ENCODE measurements at places on chromosomes 7 and 10. TPM values are rescaled to one million over a fixed set of nuclear protein-coding genes. Genes with fewer than 3 reads are reported as not detected.

STYXL1 gene
- polyA plus RNA-seq = 43.2 TPM

CCDC136 gene
- 53.5 TPM for polyA plus RNA-seq

AKR1C8 gene
- polyA plus RNA-seq = not detected

DGKI gene
- 0.91 TPM for polyA plus RNA-seq

CLEC2L gene
- 0.45 TPM for polyA plus RNA-seq

TET1 gene
- 15.0 TPM for polyA plus RNA-seq

ORC5 gene
- polyA plus RNA-seq = 28.9 TPM

GNGT1 gene
- not detected for polyA plus RNA-seq

CLCN1 gene
- not detected for polyA plus RNA-seq

NXPH1 gene
- not detected for polyA plus RNA-seq

DNA sequence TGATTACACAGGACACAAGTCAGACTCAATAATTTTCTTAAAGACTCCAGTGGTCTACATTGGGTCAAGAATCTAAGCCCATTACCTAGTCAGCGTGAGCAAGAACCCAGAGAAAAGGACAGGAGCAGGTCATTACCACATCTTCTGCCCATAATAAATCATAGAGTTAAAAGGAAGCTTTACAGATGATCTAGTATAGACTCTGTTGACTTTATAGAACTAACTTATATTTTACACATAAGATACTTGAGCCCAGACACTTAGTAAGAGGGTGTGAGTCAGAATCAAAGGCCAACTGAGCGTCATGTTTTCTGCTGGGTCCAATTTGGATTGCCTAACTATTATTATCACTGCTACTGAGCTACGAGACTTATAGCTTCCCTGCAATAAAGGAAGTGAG, 206.1 kb upstream of the NPSR1 start:
- DNase-seq = no peak

- no peak for DNase-seq
Measured at GRCh38 chr10:74681917-74682627, 144.3 kb upstream of the KAT6B start.

GRCh38 chr7:3897430-3898372, 596.6 kb downstream of the SDK1 start:
- no peak for DNase-seq

DNA sequence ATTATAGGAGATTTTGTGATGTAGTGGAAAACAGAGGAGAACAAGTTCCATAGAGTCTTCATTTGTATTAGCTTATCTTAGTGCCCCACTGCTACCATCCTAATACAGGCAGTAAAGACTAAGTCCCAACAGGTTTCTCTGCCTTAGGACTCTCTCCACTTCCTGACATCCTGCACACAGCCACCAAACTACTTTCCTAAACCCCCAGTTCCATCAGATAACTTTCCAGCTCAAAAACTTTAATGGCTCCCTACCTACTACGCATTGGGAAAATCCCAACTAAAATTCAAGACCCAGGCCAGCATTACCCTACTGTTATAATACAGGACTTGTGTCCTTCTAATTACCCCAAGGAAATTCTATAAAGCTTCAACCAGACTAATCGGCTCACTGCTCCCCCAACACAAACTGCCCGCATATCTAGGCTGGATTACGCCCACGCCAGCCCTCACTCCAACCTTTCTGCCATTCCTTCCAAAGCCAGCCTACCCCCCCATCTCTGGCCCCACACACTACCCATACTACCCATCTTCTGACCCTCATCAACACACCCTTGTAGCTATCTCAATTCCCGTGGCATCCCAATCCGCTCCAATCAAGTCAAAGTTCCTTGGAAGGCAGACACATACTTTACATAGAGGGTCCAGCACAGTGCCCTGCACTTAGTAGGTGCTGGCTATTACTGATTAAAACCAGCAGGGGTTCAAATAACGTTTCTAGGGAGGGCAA, 1.4 kb downstream of the IDE start:
- DNase-seq = no peak

GRCh38 chr10:79487296-79488194, 24.8 kb upstream of the EIF5AL1 start:
- peak; percentile 27 for DNase-seq

- no peak for DNase-seq
Measured at GRCh38 chr10:104556831-104557230, 84.3 kb upstream of the SORCS3 start.

- no peak for DNase-seq
Measured at GRCh38 chr10:43082087-43082486, 5.2 kb downstream of the RET start.

DNA sequence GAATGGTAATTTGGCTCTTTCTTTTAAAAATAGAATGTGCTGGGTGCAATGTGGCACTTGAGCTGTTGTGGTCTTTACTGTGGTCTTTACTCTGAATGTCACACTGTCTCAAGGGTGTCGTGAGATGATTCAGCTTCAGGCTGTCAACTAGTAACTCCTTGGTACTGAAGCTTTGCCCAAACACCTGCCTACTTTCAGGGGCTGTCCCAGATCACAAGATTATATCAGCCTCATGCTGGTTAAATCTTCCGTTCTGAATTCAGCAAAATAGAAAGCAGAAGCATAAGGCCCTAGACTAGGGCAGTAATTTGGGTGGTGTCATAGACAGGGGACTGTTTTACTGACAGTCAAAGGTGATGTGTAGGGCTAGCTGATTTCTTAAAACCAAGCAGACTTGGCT, 110.9 kb downstream of the BAMBI start:
- DNase-seq = no peak

DNA sequence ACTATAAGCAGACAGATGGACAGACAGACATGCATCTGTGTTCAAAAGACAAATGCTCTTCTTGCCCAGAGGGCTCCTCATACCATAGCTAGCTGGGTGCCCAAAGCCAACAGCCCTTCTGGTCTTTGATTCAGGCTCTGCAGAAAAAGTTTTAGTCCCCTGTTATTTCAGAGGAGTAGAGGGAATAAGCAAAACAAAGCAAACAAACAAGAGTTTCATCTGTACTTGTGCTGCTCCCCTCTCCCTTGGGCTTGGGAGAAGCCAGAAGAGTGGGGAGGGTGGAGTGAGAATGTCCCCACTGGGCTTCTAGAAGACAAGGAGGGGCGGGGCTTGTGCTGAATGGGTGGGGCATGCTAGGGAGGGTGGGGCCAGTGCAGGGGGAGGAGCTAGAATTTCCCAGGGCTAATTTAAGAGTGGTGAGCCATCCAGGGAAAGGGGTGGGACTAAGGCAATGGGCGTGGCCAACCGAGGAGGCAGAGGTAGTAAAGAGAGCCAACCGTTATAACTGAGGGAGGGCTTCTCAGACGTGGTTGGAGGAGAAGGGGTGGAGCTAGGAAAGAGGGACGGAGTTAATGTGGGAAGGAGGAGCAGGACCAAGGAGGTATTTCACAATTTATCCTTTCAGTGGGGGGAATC, 101.2 kb upstream of the MGMT start:
- DNase-seq = no peak

DNA sequence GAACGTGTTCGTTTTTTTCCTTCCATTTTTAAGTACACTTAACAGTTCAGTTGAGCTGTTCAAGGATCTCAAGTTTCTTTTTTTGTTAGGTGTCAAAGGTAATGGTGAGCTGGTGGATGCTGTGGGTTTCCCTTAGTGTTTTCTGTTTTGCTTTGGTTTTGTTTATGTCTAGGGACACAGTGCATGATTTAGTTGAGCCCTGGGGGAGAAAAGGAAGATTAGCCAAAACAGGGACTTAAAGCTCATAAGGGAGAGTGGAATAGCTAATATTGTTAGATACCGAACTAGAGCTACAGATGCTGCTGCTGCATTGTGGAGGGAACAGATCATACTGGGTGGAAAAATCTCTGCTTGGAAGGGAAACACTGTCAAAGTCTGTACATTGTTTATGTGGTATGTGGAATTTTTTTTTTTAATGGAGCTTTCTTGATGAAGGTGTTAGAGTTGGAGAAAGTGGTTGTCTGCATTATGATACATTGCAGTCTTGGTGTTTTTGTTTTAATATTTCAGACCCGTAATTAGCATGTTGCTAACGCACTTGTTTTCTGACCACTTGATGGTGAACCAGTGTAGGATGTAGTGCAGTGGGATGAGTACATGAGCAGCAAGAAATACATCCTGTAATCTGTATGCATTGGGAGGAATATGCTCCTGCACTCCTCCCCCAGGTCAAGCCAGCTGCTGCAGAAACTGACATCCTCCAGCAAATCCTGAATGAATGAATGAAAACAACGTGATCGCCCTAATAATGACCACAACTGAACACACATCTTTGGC, 2.1 kb downstream of the GLCCI1 start:
- DNase-seq = no peak

DNA sequence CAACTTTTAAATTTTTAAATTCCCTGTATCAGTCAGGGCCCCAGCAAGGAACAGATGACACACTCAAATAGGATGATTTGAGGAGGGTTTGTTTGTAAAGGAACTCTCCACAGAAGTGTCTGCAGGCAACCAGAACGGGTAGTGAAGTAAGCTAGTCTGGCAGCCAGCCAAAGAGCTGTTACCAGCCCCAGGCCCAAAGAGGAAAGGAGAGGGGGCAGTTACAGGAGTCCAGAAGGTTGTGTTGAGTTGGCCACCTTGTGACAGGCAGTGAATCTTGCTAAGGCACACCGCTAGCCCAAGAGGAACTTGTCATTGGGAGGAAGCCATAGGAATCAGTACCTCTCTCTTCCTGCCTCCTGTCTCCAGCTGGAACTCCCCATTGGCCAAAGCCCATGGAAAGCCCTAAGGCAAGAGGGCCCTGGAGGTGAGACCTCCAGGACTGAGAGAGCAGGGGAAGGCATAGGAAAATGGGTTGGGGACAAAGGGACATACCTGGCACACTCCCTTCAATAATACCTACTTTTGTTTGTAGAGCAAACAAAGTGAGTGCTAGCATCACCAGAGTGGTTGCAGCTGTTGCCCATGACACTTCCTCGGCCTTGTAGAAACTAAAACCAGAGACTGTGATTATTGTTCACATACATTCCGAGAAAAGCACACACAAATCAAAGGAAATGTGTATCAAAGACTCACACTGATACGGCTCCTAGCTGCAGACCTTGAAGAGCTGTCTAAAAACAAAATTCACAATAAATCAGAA, 25.4 kb upstream of the GATAD1 start:
- no peak for DNase-seq

- no peak for DNase-seq
Measured at GRCh38 chr7:6178298-6179029, 94.0 kb downstream of the CYTH3 start.

DNA sequence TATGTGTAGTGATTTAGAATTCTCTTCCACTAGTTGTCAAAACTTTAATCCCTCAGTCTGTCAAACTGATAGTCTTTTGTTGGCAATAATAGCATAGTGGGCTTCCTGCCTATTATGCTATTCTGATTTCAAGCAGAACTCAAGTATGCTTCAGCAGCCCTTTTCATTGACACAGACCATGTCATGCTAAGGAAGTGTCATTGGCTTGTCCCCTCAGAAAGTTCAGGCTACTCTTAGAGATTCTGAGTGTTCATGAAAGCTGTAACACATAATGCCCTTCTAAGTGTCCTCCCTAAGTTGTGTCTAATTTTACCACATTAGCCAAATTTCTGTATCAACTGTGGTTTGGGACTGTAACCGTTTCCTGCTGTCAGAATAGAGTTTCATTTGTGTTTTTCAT, 198.7 kb downstream of the THSD7A start:
- DNase-seq = no peak

DNA sequence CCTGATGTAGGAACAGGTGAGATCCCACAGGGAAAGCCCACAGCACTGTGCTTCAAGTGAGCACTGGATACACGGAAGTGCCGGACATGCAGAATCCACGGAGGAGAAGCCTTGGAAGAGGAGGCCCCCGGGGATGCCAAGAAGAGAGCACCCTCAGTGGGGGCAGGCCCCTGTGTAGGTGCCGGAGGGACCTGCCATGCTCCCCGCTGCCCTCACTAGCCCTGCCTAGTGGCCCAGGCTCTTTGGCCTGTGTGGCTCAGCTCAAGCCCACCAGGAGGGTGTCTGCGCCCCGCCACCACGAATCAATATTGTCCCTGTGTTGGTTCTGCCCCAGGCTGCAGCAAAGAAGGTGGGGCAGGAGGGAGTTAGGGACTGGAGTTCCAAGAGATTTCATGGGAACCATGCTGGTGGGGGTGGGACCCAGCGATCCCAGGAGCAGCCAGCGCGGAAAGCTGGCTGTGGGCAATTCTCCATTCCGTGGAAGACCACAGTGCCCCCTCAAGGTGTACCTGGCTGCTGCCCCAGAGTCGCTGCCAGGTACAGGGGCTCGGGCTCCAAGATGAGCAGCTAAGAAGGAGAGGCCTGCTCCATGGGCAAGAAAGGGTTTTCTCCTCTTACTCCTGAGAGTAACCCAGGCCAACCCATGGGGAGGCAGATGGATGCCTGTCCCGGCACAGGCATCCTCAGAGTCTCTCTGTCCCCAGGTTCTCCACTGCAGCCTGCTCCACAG, 34.9 kb upstream of the LEP start:
- DNase-seq = no peak

DNA sequence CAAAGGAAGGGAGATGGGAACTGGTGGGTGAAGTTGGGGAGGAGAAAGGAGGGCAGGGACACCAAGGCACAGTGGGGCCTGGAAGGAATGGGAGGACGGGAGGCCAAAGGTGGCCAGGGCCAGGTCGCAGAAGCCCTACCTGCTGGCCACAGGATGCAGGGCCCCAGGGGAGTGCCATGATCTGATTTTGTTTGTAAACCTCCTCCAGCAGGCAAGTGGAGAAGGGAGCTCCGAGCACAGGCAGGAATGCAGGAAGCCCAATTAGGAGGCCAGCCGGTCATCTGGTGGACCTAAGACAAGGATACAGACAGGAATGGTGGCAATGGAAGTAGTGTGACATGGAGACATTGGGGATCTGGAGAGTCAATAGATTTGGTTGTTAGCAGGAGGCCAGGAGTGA, 107.0 kb upstream of the ZMIZ1 start:
- no peak for DNase-seq

DNA sequence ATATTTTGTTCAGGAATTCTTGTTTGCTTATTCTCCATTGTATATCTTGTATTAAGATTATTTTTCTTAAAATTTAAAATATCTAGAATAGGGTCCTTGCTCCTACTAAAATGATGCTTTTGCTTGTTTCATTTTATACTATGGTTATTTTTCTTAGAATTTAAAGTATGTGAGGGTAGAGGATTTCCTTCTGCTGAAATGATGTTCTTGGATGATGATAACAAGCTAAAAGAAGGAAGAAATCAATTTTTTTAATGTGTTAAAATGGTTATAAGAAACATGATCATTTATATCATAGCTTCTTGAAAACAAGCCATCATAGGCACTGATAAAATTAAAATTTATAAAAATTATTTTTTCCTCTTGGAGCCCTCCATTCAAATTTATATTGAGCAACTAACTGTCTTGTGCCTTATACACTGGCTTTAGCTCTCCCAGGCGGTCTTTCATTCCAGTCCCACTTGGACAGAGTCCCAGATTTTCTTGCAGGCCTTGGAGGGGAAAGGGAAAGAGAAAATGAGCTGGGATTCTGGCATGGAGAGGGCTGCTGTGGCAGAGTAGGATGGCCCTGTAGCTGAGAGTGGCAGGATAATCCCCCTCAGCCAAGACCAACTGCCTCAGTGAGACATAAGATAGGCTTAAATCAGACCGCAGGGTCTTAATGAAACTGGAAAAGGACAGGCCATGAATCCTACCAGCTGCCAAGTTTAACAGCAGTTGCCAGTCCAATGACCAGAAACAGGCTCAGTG, 60.2 kb downstream of the DNAJB9 start:
- DNase-seq = peak; percentile 87

GRCh38 chr10:99908512-99908911, 101.2 kb downstream of the DNMBP start:
- no peak for DNase-seq

- DNase-seq = no peak
Measured at GRCh38 chr10:80649183-80649582, 111.5 kb downstream of the SH2D4B start.

All from right lung (tissue), 10 donors.